Osteocyte (in vitro differentiated cells): ENCODE measurements at places on chromosomes 16 and 17.

- DNase-seq = no peak
These were observed 6.6 kb upstream of the ABCA5 start for GRCh38 chr17:69333561-69333960.

DNA sequence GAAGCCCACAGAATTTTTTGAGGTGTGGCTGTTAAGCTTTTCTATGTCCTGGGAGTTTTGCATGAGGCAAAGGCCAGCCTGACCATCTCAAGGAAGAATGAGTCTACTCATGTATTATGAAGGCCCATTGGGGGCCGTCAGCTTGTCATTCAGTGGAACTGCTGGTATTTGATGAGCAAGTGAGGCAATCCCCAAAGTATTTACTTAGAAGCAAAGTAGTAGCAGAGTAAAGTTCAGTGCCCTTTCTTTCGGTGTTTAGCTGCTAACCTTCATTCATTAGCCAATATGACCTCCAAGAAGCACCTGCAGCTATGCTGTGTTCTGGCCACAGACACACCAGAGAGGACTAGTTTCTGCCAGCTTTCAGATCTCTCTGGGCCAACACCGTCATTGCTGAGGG is 80.2 kb downstream of the RPA1 start:
- DNase-seq = no peak

GRCh38 chr17:74750039-74750326 is 1.6 kb downstream of the NHERF1 start:
- no peak for DNase-seq

- DNase-seq = no peak
These were observed 115.6 kb downstream of the CCDC182 start for GRCh38 chr17:57629470-57629869.

- DNase-seq = no peak
These were observed 84.6 kb downstream of the GP2 start for GRCh38 chr16:20242568-20243255.
